Natural killer cell treated with Interleukin-12 subunit alpha and Interleukin-12 subunit beta and Interleukin-15 and Interleukin-18, amount 100 ng/mL, for 72 hours (primary cell): ENCODE measurements at places on chromosomes 5 and 9. TPM values are rescaled to one million over a fixed set of nuclear protein-coding genes. Genes with fewer than 3 reads are reported as not detected.

MARVELD2 gene
- total RNA-seq = 0.14 TPM

- H3K27me3 ChIP-seq = no peaks in the 10 kb centered on the region
- DNase-seq = no peak
- H3K36me3 ChIP-seq = no peaks in the 10 kb centered on the region
- H3K27ac ChIP-seq = peak overlapping the region; percentile 14
- H3K4me1 ChIP-seq = peaks cover 45% of the 10 kb centered on the region
- H3K4me3 ChIP-seq = no peak overlapping the region
Observed at GRCh38 chr5:179762079-179762780, 29.6 kb downstream of the MAML1 start.

DNA sequence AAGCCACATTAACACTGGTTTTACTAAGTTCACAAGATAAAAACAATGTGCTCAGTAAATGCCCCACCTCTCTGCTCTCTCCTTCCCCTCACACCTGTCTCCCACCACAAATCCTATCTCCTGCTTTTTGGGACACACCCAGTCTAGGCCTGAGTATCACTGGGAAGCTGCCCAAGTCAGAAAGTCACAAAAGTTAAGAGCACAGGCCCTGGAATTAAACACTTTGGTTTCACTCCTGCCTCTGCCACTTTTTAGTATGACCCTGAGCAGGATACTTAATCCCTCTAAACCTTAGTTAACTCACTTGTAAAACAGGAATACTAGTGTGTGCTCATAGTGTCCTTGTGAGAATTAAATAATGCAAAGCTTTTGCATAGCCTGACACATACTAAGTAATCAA, 11.3 kb downstream of the C5 start:
- H3K27ac ChIP-seq = no peak overlapping the region
- no peaks in the 10 kb centered on the region for H3K36me3 ChIP-seq
- no peak overlapping the region for H3K4me3 ChIP-seq

DNA sequence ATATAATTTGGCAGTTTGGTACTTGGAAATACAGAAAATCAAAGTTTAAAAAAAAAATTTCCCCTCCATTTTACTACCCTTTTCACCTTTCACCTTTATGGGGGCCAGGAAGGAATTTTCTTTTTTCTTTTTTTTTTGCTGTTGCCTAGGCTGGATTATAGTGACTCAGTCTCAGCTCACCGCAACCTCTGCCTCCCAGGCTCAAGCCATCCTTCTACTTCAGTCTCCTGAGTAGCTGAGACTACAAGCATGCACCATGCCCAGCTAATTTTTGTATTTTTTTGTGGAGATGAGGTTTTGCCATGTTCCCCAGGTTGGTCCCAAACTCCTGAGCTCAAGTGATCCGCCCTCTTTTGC, 9.1 kb downstream of the CHMP5 start:
- peaks cover 10% of the 10 kb centered on the region for H3K4me1 ChIP-seq
- H3K27me3 ChIP-seq = no peaks in the 10 kb centered on the region
- no peak for DNase-seq
- no peak overlapping the region for H3K4me3 ChIP-seq
- H3K27ac ChIP-seq = no peak overlapping the region
